ENCODE measurements at places on chromosomes 7 and 10.

- DNase-seq = no peak
These were observed 32.0 kb downstream of the WAC start for GRCh38 chr10:28564905-28565304.

- no peak for DNase-seq
These were observed 95.8 kb upstream of the TNS3 start for GRCh38 chr7:47677664-47678063.

- DNase-seq = no peak
These were observed 210.1 kb downstream of the JCAD start for GRCh38 chr10:29849126-29849833.

DNA sequence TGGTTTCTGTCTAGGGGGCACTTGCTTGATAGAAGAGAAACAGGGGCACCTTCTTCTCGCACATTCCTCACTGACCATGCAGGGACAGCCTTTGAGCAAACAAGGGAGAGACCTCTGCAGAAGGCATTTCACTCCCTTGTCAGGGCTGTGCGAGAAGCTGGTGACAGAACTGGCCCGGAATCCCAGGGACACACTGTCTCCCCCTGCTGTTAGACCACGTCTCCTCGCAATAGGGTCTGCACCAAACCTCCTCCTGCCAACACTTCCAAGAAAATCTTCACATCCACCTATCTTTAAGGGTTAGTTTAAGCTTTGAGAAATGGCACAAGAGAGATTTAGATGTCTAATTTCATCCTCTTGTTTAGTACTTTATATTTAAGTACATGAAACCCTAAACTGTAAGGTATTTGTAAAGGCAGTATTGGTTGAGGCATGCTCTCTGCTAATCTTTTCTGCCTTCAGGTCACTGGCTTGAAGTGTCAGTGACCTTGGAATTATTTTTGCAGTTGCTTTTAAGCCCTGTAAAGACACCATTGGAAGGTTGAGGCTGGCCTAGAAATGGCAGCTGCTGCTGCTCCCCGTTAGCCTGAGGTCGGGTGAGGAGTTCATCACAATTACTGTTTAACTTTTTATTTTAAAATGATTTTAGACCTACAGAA lies 37.0 kb downstream of the RBM20 start:
- peak; percentile 22 for DNase-seq

DNA sequence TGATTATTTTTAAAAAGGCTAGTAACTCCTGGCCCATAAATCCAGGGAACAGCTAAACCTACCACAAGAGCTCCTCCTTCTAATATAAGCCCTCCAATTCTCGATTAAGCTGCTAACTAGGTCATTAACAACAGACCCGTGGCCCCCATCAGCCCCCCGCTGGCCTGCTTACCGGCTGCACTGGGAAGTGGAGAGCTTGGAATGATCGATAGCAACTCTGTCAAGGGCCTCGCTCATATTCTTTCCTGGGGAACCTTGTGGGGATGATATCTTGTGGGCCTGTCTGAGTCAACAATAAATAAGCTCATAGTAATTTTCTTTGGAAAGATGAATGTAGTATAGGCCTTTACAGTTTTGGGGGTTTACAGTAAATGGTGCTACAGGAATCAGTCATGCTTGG lies 353.5 kb downstream of the TCERG1L start:
- DNase-seq = no peak

- no peak for DNase-seq
These were observed 145.2 kb downstream of the GRM3 start for GRCh38 chr7:86788948-86789347.

GRCh38 chr7:4123823-4124222 lies 558.3 kb upstream of the FOXK1 start:
- DNase-seq = no peak

- no peak for DNase-seq
These were observed 27.8 kb downstream of the DENND10 start for GRCh38 chr10:119131512-119132240.

DNA sequence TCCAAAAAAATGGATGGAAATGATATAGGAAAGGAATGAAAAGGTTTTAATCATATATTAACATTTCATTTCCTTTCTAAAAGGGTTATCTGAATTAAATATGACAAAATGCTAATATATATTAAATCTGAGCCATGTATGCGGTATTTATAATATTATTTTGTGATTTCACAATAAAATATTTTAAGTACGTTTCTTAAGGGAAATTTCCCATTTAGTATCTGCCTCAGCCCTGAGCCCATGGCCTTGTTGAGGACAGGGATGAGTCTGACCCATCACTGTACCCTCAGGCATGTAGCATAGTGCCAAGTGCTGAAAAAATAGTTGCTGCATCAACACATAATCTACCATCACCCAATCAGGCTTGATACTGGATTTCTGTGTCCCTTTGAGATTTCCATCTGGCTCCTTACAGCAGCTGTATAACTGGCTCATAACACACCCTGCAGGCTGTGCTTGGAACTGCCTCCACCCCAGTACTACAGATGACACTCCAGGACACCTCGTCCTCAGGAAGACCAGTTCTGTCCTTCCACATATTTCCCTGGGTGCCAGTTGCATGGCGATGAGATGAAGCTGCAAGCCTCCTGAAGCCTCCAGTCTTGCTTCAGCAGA lies 59.4 kb upstream of the ASAH2 start:
- peak; percentile 18 for DNase-seq

DNA sequence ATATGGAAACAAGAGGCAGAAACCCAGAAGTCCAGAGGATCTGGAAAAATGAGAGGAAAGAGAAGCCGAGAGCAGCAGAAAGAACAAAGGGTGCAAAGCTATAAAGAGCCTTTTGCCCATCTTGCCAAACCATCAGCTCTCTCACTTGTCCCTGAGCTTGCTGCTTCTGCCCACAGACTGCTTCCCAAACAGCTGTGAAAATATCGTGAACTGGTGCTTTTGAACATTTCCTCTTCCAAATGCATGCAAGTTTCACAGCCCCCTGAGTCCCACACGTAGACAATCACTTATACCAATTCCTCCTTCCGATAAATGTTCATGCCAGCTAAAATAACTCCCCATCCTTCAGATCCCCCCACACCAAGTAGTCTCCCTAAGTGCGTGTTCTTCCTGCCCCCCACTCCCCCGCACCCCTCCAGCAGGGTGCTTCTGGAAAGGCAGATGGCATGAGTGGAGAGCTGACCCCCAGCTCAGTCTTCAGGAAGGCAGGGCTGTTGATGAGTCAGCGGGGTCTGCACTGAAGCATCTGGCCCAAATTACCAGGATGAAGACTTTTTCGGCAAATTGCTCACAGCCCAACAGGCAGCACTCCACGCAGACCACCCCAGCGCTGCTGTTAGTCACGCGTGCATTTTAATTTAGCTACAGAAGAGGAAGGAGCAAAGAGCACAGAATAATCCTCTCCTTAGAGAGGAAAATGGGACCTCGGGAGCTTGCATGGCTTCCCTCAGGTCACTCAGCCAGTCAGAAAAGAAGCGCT lies 76.1 kb upstream of the KCNMA1 start:
- DNase-seq = no peak

GRCh38 chr10:17648243-17649035 lies 4.5 kb downstream of the STAM start:
- no peak for DNase-seq

DNA sequence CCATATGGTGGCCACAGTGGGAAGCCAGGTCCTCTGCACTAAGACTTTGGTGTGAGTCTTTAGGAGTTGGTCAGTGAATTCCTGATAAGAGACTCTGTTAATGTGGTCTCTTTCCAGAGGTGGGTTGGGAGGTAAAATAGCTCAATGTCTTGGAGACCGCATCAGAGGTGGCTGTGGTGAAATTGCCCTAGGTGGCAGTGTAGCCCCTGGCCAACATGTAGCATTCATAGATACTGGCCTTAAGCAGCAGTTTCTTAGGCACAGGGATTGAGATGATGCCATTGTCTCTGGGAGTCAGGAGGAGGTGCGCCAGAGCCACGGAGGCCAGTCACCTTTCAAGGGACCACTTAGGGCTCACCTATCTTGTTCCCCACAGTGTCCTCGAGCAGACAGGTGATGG lies 202.8 kb downstream of the CREB5 start:
- DNase-seq = no peak

GRCh38 chr10:84269162-84269561 lies 24.3 kb downstream of the RGR start:
- DNase-seq = no peak

DNA sequence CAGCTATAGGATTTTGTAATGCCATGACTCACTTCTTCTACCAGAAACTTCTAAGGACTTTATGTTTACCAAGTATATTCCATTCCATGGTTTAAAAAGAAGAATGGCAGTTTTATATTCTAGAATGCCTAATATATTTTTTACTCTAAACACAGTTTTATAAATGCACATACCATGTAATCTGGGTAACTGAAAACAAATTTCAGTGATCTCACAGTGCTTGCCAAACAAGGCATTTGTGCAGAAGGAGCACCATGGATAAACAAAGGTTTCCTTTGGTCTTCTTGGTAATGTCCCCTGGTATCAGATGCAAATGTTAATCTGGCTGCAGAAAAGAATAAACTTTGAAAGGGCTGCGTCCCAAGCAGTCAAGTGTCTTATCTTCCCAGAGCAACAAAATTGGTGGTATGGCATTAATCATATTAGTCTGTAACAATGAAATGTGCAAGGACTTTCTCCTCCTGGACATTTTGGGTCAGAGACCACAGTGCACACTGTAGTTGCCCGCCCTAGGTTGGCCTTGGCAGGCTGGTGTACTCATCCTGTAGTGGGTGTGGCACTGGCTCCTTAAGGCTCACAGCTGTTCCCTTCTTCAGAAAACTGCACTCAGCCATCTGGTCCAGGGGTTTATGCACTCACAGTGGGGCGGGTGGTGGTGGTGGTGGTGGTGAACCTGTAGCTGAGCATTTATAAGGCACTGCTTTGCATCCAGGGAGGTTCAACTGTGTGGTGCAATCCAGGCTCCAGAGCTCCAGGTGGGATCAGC lies 56.7 kb downstream of the LAMB4 start:
- DNase-seq = no peak

DNA sequence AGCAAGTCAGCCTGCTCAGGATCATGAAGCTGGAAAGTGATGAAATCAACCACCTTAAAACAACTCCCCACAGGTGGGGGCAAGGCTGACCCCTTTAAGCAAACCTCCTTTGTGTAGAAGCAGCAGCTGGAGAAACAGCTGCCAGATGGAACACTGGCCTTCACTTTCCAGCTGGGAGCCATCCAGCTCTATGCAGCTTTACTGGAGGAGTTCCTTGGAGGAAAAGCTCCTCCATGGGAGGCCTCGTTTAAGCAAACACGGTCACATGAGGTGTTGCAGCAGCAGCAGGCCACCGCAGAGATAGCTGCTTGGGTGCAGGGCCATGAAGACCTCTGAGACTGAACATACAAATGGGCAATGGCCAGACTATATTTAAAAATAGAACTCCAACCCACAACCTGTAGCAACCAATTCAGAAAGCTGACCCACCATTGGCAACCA lies 13.0 kb upstream of the DLG5 start:
- DNase-seq = no peak
